ENCODE measurements at places on chromosomes 4 and X.

GRCh38 chrX:111506826-111507225 is 4.6 kb upstream of the SERTM2 start:
- no peak for DNase-seq

DNA sequence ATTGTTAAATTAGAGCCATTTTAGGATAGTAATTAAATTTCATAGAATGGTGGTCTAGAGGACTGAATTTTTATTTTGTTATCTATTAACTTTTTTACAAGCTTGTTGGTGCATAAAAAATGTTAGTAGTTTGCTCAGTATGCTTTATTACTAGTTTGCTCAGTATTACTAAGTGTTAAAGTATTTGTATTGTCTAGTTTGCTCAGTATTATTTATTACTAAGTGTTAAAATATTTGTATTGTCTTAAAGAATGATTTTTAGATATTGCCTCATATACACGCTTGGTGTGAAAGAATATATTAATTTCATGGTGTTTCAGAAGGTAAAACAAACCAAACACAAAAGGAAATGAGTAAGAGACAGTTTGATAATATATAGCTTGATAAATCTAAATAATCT is 268.4 kb upstream of the MAGEB18 start:
- DNase-seq, result no peak

DNA sequence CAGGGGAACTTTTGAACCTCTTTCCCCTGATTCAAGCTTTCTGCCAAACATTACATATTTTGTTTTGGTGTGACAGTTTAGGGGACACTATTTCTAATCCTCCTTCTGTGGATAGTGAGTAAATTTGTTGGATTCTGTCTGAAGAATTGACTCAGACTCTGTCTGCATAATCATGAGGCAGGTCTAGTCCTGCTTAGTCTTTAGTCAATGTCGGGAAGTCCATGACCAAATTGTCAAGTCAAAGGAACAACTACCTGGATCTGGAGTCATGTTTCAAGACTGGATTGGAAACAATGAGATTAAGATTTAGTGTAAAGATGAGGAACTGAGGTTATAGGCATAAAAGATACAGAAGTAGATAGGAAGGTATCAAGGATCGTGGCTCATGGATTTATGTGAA is 100.9 kb downstream of the MAGEB17 start:
- DNase-seq, result no peak

- no peak for DNase-seq
Observed at GRCh38 chr4:68021185-68021584, 57.9 kb upstream of the TMPRSS11A start.

- no peak for DNase-seq
Observed at GRCh38 chrX:108299704-108300103, 138.5 kb downstream of the COL4A6 start.
